ENCODE measurements at places on chromosomes 2 and 18.
A peak's percentile ranks its signal among the peaks of the same experiment; 100 is the strongest.

DNA sequence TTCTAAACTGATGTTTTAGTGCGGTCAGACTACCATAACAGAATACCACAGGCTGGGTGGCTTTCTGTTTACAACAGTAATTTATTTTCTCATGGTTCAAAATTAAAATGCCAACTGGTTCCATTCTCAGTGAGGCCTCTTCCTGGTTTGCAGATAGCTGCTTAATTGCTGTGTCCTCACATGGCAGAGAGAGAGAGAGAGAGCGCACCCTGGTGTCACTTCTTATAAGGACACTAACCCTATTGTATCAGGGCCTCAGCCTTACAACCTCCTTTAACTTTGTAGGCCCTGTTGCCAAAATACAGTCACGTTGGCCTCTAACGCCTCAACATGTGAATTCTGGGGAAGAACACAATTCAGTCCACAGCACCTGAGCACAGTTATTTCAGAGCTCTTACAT lies 37.5 kb upstream of the ZNF385B start:
- no peak overlapping the region for H3K4me3 ChIP-seq
- no peaks in the 10 kb centered on the region for H3K4me1 ChIP-seq
- no peak overlapping the region for H3K27ac ChIP-seq
- H3K36me3 ChIP-seq = no peaks in the 10 kb centered on the region

GRCh38 chr2:237196866-237197618 lies 111.4 kb downstream of the COPS8 start:
- H3K4me3 ChIP-seq = no peak overlapping the region
- no peak for DNase-seq
- H3K27me3 ChIP-seq = no peaks in the 10 kb centered on the region
- no peaks in the 10 kb centered on the region for H3K36me3 ChIP-seq
- no peaks in the 10 kb centered on the region for H3K4me1 ChIP-seq

DNA sequence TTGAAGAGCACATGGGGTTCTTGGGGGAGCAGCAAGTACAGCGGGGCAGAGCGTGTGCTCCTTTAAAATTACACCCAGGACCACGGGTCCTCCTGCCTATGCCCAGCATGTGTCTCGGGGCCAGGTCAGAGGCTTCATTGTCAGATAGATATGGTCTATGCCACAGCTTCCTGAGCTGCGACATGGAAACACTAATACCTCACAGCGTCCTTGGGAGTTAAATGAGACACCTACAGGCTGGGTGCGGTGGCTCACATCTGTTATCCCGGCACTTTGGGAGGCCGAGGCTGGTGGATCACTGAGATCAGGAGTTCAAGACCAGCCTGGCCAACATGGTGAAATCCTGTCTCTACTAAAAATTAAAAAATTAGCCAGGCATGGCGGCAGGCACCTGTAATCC lies 110.8 kb upstream of the ATL2 start:
- H3K36me3 ChIP-seq = no peaks in the 10 kb centered on the region
- no peak for DNase-seq
- H3K4me1 ChIP-seq = no peaks in the 10 kb centered on the region

DNA sequence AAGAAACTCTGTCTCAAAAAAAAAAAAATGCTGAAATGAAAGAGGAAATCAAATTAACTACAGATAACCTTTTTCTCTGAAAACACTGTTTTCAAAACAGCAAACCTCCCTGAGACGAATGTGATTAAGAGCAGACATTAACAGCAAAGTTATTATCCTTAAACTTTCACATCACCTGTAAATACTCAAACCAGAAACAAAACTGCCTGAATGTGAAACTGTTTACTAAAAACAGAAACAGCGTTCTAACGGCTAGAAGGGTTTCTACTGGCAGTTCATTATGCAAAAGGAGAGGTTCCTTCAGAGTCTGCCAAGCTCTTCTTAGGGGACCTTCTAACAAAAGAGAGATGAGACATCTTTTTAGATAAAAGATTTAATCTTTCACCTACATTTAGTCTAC lies 45.9 kb downstream of the PNO1 start:
- H3K4me3 ChIP-seq = no peak overlapping the region
- peaks cover 3% of the 10 kb centered on the region for H3K36me3 ChIP-seq
- no peaks in the 10 kb centered on the region for H3K4me1 ChIP-seq
- no peak for DNase-seq
- H3K27ac ChIP-seq = no peak overlapping the region
- no peaks in the 10 kb centered on the region for H3K27me3 ChIP-seq

DNA sequence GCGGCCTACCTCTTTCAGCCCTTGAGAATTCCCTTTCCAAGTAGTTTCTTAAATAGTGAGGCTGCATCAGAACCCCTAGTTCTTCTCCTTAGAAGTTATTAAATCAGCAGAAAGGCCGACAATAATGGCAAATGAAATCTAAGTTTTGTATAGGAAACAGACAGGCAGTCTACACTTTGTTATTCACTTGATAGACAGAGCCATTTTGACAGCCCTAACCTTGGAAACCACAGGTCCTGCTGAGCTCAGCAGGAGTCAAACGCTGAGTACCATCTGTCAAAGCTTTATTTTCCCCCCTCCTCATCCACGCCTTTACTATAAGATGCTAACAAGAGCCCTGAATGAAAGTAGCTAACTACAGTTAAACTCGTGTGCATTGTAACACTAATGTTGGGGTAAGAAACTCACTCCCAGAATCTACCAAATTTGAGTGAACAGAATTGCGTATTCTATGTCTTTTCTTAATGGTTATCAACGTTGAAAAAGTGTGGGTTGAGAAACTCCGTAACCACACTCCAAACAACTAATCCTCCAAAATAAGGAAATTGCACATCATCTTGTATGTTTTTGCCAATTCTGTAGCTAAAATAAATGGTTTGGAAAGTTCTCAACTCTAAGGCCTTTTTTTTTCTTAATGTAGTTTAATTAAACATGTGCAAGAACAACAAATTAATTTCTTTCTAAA lies 90.6 kb upstream of the EFEMP1 start:
- H3K4me1 ChIP-seq = no peaks in the 10 kb centered on the region
- no peak overlapping the region for H3K4me3 ChIP-seq
- no peak overlapping the region for H3K27ac ChIP-seq
- H3K36me3 ChIP-seq = no peaks in the 10 kb centered on the region

DNA sequence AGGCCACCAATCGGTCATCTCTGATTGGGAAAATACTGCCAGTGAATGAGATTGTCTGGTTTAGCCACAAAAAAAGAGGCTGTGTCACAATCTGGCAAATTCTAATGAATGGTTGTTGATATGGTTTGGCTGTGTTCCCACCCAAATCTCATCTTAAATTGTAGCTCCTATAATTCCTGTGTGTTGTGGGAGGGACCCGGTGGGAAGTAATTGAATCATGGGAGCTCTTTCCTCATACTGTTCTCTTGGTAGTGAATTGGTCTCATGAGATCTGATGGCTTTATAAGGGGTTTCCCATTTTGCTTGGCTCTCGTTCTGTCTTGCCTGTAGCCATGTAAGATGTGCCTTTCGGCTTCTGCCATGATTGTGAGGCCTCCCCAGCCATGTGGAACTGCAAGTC lies 838.3 kb downstream of the SLC4A3 start:
- no peak overlapping the region for H3K4me3 ChIP-seq
- H3K4me1 ChIP-seq = no peaks in the 10 kb centered on the region
- H3K27me3 ChIP-seq = no peaks in the 10 kb centered on the region
- DNase-seq = no peak
- H3K27ac ChIP-seq = no peak overlapping the region

- peak overlapping the region; percentile 87 for H3K4me3 ChIP-seq
- H3K27me3 ChIP-seq = peaks cover 7% of the 10 kb centered on the region
- no peaks in the 10 kb centered on the region for H3K4me1 ChIP-seq
Measured at GRCh38 chr2:161238560-161239325, 69.5 kb upstream of the PSMD14 start.

GRCh38 chr2:110881908-110882307 lies 149.5 kb downstream of the ACOXL start:
- DNase-seq = no peak
- no peaks in the 10 kb centered on the region for H3K27me3 ChIP-seq
- H3K27ac ChIP-seq = no peak overlapping the region
- H3K36me3 ChIP-seq = no peaks in the 10 kb centered on the region

- no peak for DNase-seq
- no peak overlapping the region for H3K4me3 ChIP-seq
- peaks cover 2% of the 10 kb centered on the region for H3K36me3 ChIP-seq
Measured at GRCh38 chr2:105072039-105072438, 34.2 kb downstream of the MRPS9 start.

- peaks cover 8% of the 10 kb centered on the region for H3K4me1 ChIP-seq
- DNase-seq = no peak
- H3K36me3 ChIP-seq = peaks cover 62% of the 10 kb centered on the region
- H3K4me3 ChIP-seq = no peak overlapping the region
- H3K27ac ChIP-seq = no peak overlapping the region
- H3K27me3 ChIP-seq = no peaks in the 10 kb centered on the region
Measured at GRCh38 chr18:2920546-2921343, 73.9 kb downstream of the EMILIN2 start.

DNA sequence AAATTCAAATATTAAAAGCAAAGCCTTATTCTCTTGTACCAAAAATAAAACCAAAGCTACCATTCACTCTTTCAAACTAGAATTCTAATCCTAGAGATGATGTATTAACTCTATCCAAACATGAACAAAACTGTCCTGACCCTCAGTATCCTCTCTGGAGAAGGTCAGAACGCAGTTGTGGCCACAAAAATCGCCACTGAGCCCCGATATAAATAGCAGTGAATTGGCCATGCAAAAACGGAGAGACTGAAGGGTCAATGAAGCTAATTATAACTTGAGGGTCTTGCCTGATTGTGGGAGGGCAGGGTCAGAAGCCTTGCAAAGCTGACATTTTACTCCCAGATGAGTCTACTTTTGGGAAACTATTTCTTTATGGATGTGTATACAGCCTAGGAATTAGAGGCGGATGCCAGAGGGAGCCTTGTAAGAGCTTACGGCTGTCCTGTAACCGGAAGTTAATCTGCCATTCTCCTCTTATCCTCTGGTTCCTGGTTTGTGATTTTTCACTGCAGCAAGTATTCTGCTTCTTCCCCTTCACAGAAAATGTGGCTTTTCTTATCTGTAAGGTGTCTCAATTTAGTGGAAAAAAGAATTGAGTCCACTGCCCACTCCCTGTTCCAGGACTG lies 28.1 kb downstream of the CAVIN2 start:
- no peaks in the 10 kb centered on the region for H3K36me3 ChIP-seq
- H3K27ac ChIP-seq = no peak overlapping the region
- no peak for DNase-seq

Data from small intestine (tissue), 16 donors.